ENCODE measurements at places on chromosomes 1 and 21. TPM values are rescaled to one million over a fixed set of nuclear protein-coding genes. Genes with fewer than 3 reads are reported as not detected.

ADAMTSL4 gene
- total RNA-seq: 1.9 TPM

GRCh38 chr1:208778417-208778816, 534.2 kb upstream of the PLXNA2 start:
- DNase-seq: no peak

DNA sequence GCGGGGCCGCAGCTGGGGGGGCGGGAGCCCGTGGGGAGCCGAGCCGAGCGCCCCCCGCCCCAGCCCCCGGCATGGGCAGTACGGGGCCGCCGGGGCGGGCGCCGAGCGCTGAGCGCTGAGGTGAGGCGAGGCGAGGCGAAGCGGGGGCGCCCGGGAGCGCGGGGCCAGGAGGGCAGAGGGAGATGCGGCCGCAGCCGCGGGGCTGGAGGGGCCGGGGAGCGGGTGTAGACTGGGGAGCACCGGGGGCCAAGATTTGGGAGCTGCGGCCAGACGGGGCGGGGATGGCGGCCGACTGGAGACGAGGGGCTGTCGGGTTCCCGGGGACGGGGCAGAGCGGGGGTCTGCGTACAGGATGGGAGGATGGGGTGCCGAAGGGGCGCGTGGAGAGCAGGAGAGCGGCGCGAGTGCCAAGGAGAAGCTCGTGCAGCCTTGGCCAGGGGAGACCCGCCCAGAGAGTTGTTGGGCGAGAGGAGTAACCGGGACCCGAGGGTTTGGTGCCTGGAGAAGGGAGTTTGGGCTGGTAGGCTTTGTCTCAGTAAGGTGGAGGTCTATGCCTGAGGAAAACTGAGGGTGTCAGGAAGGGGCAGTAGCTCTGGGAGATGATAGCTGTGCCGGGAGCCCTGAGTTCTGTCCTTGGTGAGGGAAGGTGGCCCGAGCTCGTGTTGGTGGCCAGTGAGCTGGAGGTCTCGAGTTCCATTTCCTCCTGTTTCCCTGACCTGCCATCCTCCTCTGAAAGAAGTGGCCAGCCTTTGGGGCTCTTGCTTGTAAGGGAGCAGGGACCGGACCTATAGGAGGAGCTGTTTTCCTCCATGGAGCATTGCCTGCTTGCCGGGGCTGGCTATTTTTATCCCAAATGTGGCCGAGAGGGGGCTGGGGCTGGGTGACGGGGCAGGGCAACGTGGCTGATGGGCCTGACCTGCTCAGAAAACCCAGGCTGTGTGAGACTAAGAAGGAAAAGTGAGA, 539 bp downstream of the ATP8B2 start:
- peak; percentile 78 for DNase-seq

DNA sequence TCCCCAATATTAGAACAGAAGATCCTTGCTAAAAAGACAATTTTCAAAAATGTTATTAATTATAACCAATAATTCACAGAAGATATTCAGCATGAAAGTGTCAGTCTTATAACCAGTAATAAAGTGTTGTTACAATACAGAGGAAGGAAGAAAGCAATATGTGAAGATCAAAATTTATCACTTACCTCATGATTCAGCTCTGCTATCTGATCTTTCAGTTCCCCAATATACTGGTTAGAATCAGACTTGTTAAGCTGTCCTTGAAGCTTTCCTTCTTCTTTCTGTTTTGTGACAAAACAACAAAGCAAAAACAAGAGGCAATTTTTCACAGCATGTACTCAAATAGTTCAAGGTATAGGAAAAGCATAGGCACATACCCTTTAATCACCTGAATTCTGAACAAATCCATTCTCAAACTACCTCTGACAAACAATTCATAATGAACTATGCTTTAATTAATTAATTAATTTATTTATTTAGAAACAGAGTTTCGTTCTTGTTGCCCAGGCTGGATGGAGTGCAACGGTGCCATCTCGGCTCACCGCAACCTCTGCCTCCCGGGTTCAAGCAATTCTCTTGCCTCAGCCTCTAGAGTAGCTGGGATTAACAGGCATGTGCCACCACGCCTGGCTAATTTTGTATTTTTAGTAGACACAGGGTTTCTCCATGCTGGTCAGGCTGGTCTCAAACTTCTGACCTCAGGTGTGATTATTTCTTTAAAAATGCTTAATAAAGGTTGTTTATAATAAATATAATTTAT, 76.9 kb upstream of the GFI1 start:
- no peak for DNase-seq

GLMP gene
- 39.7 TPM for total RNA-seq

PTGFR gene
- 0.37 TPM for total RNA-seq

DNA sequence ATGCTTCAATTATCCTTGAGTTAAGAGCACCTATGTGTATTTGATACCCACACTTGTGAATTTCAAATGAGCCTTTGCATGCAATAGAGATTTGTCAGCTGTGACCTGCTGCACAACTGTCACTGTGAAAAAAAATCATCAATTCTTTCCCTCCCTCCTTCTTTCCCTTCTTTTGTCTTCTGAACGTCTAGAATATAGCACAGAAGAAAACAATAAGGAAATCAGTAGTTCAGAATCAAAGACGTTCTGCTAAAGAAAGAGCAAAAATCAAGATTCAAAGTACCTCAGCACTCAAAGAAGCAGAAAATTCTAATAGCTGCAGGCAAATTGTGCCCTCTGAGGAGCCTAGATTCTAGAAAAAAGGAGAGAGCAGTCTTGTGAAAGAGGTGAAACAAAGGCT, 1.7 kb upstream of the FMN2 start:
- no peak for DNase-seq
